ENCODE measurements at places on chromosomes 16 and 17.

- DNase-seq: no peak
These were observed 76.0 kb downstream of the ZNF18 start for GRCh38 chr17:11921296-11921695.

DNA sequence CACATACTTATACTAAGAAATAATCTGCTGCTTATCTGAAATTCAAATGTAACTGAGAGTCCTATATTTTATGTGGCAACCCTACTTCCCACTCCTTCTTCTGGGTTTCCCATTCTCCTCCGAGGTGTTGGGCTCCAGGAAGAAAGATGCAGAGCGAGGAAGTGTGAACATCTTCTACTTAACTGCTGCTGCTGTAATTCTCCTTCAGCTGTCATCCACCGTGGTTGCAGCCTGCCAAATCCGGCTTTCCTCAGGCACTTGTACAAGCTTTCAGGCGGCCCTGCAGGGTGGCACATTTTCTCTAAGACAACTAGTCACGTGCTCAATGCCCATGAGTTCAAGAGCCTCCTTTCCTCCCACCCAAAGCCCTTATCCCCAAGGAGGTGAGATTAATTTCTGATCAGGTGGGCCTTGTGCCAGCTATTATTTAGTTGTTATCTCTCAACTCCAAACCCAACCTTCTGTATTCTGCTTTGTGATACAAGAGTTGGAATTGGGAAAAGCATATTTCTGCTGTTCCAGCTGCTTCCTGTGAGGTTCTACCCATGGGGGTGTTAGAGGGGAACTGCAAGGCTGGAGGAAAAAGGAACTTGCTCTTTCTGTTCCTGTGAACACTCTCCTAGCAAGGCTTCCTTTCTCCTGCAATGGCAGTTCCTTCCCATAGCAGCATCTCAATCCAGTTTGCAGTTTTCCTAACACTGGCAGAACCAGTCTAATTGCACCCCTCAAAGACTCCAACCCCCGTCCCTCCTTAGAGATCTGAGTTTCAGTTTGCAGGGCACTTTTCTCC is 67.6 kb upstream of the RBBP6 start:
- DNase-seq: no peak

DNA sequence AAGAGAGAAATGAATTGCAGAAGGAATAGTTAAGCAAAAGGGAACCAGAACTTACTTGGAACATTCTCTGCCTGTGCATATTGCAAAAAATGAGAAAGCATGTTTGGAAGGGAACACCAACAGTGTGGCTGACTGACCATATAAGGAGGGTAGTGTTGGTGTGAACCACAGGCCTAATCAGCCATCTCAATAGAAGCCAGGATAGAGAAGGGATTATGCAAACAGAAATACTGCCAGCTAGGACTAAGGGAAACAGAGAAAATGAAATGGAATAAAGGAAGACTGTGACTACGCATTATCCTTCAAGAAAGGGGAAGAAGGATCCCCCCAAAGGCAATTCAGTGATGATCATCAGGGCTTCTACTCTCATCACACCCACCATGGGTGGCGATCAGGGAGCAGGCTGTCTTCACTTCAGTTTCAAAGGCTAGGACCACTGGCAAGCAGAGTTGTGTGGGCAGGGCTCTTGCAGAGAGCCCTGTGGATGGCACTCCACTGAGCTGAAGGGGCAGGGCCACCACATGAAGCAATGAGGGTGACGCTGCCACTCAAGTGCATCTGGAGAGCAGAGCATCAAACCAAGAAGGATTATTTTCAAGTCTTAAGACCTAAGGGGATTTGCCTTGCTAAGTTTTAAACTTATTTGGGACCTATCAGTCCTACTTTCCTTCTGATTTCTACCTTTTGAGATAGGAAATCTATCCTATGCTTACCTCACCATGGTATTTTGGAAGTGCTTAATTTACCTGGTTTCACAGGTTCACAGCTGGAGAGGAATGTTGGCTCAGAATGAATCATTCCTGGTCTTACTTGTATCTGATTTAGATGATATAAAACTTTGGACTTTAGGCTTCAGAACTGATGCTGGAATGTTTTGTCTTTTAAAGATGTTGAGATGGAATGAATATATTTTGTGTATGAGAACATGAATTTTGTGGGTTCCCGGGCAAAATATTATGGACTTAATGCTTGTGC is 140.5 kb downstream of the SSH2 start:
- no peak for DNase-seq

DNA sequence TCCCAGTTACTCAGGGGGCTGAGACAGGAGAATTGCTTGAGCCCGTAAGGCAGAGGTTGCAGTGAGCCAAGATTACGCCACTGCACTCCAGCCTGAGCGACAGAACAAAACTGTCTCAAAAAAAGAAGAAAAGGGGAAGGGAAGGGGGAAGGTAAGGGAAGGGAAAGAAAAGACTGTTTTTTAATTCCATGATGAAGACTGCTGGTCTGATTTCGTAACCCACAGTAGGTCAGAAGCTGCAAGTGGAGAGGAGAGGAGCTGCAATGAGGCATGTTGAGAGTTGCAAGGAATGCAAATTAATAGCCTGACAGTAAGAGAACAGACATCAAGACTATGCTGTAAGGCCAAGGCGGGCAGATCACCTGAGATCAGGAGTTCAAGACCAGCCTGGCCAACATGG is 33.3 kb downstream of the HELZ start:
- DNase-seq: peak; percentile 41

GRCh38 chr17:1951920-1952319 is 73.2 kb downstream of the RTN4RL1 start:
- DNase-seq: no peak

DNA sequence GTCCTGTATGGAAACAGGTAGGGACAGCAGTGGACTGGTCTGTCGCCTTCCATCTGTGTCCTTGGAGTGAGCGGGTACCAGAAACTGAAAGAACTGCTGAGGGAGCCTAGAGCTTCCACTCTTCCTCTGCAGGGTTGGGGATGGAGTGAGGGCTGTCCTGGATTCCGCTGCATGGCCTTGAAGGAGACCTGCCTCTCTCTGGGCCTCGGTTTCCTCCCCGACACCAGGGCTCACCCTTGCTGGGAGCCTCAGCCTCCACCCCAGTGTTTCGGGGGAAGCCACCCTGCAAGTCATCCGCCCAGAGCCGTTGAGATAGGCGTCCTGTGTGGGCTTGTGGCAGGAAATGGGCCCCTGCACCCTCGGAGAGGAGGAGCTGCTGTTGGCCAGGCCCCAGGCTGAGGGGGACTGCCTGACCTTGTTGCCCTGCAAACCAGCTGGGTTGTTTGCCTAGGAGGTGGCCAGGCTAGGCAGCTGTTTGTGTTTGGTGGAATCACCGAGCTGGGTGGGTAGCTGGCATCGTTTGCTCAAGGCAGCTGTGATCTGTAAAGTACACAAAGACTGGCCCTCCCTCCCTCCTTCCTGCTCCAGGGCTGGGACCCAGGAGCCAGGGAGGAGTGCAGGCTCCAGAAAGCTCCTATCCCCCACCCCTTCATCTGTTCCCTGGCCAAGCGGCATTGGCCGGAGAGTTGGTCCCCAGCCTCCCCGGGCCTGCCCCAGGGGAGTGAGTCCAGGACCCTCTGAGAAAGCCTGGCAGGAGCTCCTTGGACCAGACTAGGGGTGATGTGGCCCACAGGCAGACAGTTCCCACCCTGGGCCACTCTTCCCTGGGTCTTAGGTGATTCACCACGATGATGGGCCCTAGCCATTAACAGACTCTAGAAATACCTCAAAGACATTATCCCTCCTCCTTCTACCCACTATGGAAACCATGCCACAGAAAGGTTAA is 1.3 kb downstream of the RAB37 start:
- DNase-seq: no peak

DNA sequence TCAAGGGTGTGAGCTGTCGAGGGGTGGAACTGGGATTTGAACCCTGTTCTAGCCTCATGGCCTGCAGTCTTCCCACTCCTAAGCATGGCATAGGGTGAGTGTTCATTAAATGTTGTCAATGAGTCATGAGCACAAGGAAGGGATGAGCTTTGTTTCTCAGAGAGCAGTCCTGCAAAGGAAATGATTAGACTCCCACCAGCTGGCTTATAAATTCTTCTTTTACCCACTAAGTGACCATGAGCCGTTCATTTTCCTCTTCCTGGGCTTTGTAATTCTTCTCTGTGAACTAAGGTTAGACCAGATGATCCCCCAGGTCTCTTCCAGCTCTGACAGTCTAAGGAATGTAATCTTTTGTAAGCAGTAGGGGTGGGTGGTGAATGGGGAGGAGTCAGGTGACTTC is 47.9 kb upstream of the HNF1B start:
- DNase-seq: peak; percentile 44

DNA sequence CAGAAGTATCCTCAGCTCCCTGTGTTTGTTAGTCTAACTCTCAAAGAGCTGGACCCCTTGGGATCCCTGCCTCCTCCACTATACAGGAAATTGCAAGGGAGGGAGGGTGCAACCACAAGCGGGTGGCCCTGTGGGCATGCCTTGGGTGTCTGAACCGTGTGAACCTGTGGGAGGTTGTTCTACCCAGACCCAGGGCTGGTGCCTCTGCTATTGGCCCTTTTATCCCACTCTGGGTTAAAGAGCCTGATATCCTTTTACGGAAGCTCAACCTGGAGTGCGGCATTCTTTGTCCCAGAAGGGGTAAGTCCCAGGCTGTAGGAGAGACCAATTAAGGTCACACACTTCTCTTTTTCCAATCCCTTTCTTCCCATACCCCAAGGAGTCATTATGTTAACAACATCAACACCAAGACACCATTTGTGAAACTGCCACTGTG is 53.4 kb downstream of the ARSG start:
- no peak for DNase-seq

DNA sequence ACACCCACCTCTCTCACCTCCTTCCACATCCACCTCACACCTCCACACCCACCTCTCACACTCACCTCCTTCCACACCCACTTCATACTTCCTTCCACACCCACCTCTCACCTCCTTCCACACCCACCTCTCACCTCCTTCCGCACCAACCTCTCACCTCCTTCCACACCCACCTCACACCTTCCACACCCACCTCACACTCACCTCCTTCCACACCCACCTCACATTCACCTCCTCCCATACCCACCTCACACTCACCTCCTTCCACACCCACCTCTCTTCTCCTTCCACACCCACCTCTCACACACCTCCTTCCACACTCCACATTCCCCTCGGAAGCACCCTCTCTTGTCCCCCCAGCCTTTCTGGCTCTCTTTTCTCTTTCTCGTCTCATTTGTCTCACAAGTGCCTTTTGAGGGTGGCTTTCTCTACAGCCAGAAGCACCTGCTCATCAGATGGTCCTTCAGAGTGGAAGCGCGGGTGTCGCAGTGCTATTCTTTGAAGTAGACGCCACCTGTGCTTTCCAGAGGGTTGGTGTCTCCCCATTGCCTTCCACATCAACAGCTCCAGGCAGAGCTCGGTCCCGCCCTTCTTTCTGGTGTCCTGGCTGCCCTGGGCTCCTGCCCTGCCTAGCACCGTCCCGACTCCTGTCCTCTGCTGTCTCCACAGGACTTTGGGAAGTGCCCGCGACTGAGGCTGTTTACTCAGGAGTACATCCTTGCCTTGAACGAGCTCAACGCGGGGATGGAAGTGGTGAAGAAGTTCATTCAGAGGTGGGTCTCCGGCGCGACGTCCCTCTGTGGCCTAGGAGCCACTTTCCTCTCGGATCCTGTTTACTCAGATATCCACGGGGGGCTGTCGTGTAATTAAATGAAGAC is 109.4 kb upstream of the PLCG2 start:
- DNase-seq: no peak

DNA sequence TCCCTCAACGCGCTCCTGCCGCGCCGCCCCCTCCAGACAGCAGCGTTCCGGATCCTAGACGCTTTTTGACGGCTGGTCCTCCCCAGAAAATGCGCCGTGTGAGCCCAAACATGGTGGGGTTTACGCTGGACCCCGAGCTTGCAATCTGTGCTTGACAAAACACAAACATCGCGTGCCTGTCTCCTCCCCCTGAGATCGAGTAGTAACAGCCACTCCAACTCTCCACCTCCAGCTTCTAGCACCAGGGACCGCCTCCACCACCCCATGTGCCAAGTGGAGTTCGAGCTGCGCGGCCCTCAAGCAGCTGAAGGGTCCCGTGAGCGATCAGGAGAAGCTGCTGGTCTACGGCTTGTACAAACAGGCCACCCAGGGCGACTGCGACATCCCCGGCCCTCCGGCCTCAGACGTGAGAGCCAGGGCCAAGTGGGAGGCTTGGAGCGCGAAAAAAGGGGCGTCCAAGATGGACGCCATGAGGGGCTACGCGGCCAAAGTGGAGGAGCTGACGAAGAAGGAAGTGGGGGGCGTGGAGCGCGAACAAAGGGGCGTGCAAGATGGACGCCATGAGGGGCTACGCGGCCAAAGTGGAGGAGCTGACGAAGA is 656 bp upstream of the GEMIN4 start:
- DNase-seq: peak; percentile 83

GRCh38 chr16:10575506-10576130 is 4.8 kb downstream of the EMP2 start:
- peak; percentile 57 for DNase-seq

GRCh38 chr17:66262767-66263166 is 33.6 kb upstream of the APOH start:
- DNase-seq: no peak

DNA sequence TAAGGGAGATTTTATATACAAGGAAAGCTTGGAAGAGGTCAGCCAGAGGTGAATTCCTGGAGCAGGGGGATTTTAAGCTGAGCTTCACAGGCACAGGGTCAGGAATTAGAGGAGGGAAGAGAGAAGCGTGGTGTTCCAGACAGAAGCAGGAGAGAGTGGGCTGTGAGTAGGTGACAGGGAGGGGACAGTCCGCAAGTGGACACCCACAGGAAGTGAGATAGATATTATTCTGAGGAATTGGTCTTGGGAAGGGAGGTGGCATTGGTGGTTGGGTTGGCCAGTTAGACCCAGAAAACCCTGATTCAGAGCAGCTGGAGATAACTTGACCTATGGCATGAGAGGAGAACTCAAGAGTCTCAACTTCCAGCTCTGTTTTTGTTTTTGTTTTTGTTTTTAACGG is 14.7 kb downstream of the PHB1 start:
- DNase-seq: no peak

- peak; percentile 71 for DNase-seq
These were observed 5.6 kb downstream of the SF3B3 start for GRCh38 chr16:70529051-70529777.

- DNase-seq: peak; percentile 39
These were observed 39.1 kb upstream of the PABPN1L start for GRCh38 chr16:88905563-88905962.

DNA sequence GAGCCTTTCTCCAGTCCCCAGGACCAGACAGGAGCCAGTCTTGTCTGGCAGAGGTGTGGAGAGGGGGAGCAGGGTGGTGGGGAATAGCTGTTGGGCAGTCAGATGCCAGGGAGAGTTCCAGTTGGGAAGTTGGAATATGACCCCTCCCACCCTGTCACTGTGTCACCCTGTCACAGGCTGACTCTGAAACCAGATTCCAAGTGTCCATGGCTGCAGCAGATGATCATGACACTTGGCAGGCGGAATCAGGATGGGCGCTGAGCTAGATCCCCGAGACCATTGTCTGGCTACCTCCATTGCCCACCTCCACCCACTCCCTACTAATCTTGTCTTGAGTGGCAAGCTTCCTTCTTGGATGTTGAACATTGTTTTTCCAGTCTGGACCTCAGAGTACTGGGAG is 9.2 kb upstream of the NFATC3 start:
- no peak for DNase-seq

Measured in AG20443 (cell line).